Stimulated activated CD4-positive, alpha-beta T cell treated with anti-CD3 and anti-CD28 coated beads, TNF-alpha, amount 100 ng/mL, for 1 hour (primary cell): ENCODE measurements at places on chromosomes 7 and 10.

DNA sequence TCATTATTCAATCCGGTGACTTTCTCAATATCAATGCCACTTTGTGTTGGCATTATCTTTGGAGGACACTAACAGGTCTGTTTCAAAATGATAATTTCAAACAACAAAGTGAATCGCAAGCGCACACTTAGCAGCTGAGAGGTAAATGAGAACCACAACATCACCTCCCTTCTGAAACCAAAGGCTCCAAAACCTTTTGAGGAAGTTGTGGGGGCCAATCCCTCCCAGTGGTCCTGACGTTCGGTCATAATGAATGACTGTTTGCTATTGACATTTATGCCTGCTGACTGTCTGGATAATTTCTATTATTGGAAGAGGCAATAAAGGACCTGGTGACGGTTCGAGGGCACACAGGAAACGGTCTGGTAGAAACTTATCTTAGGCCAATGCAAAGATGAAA, 1.8 kb downstream of the ADARB2 start:
- DNase-seq = no peak

GRCh38 chr10:59006511-59007306, 169.7 kb upstream of the PHYHIPL start:
- DNase-seq = no peak

- DNase-seq = no peak
Measured at GRCh38 chr7:118041251-118041878, 142.6 kb upstream of the LSM8 start.

DNA sequence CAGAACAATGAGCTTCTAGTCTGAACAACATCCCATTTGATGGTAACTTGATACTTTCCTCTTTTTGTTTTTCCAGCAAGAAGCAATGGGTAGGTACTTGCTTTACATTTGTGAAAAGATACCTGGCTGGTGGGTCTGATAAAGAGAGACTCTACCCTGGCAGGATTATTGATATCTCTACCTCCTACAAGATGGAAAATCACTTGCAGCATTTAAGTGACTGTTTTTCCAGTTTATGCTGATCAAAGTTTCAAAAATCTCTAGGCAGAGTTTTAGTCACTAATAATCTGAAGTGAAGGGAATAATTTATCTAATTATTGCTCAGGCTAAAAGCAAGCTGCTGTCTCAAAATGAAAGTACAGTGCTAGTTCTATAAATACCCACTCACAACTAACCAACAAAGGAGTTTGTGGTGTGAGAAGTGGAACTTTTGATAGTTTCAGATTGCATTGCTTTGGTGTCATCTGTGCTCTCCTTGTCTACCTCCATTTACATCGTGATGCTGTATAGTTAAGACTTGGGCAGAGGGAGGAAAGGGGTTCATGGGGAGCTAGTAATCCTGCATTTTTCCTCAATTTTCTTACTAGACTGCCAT, 86.0 kb upstream of the ANKRD1 start:
- no peak for DNase-seq

DNA sequence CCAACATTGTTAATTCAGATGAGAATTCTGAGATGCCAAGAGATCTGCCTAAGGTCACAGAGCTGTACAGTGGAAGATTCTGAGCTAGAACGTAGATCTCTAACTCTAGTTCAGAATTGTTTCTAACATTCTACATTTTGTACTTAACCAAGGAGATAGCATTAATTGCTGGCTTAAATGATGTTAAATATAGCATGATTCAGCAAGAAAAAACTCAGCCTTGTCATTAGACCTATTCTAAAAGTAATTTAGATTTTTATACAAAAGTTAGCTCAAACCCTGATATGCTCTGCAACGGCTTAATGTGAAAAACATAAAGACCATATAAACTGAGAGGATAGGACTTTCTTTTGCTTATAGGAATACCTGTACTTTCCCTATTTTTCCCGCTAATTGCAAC, 3.4 kb upstream of the CCDC71L start:
- DNase-seq = no peak

DNA sequence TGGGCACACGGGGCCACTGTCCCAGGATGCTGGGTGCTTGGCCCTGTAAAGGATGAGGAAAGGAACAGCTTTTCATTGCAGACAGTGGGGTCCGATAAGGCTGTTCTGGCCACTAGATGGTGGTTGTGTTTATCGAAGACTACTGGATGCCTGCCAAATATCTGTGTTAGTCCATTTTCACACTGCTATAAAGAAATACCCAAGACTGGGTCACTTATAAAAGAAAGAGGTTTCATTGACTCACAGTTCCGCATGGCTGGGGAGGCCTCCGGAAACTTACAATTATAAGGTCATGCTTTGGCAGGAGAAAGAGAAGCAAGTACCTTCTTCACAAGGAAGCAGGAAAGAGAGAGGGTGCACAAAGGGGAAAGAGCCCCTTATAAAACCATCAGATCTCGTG, 32.2 kb upstream of the GARS1 start:
- no peak for DNase-seq

- no peak for DNase-seq
Measured at GRCh38 chr7:91425149-91425548, 160.9 kb downstream of the FZD1 start.

- DNase-seq = no peak
Measured at GRCh38 chr7:127655720-127656119, 3.7 kb downstream of the SND1 start.

GRCh38 chr7:4816419-4817080, 41.1 kb downstream of the AP5Z1 start:
- no peak for DNase-seq

DNA sequence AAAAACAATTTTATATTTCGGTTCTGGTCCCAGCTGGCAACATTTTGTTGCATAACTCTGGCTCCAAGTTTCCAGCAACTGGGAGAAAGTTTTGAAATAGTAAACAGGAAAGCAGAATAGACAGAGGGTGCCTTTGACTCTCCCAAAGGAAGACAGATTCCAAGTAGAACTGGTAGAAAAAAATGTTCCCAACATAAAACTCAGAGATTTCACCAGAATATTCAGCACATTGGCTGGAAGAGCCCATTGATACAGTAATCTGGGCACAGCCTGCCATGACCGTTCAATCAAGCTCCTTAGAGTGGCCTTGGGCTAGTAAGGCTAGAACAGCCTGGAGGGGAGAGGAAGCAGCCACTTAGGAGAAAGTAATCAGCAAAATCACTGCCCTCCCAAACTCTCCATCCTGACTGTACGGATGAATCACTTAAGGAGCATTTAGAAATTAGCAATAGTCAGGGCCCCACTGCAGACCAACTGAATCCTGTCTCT, 120.4 kb downstream of the CUBN start:
- no peak for DNase-seq

- DNase-seq = no peak
Measured at GRCh38 chr7:112173568-112173905, 32.7 kb downstream of the DOCK4 start.

DNA sequence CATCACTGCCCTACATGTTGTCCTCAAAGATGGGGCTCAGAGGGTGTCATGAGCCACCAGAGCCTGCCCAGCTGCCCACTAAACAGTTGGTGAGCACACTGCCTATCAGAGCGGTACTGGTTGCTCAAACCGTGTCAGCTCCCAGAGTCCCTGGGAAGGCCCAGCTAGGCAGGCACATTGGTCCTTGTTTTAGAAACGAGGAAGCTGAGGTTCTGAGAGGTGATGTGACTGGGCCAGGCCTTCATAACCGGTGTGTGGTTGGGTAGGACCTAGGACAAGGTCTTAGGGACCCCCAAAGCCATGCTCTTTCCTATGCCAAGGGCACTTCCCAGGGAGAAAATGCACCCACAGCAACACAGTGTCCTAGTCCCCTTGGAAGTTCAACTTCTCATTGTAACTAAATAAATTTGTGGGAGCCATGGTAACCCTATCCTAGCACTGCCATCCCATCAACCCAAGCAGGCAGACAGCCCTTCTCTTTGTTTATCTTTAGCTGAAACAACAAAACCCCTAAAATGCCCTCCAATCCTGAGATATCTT, 174.7 kb upstream of the PDE1C start:
- DNase-seq = no peak

DNA sequence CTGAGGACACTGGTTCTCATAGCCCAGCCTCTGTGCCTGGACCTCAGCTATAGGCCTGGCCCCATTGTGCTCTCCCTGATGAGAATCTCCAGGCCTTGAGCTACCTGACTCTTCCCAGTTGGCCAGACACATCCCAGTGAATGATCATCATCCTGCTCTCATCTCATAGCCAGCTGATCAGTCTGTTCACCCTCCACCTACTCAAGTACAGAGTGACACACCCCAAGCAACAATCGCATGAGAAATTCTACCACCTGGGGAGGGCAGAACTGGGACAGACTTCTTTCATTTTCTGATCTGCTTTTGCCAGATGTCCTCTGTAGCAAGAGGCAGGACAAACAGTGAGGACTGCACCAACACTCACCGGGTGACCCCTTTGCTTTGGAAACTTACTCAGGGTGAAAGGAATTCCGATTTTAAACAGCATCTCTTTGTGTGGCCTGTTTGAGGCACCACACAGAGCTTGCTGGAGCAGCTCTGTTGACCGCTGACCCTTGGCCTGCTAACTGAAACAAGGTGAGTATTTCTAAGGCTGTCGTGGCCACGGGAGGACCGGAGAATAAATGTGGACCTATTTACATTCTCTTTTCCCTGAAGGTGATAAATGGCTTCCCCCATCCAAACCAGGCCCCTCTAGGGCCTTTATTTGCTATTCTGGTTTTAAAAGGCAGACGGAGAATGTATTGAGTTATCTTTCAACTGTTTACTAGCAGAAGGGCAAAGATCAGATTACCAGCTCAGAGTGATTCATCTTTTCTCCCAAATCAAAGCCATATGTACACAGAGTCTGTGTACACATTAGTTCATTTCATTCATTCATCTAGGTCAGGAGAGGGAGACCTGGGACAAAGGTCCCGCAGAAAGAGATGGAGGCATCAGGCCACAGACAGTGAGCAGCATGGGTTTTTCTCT, 181.4 kb upstream of the TNS3 start:
- no peak for DNase-seq

DNA sequence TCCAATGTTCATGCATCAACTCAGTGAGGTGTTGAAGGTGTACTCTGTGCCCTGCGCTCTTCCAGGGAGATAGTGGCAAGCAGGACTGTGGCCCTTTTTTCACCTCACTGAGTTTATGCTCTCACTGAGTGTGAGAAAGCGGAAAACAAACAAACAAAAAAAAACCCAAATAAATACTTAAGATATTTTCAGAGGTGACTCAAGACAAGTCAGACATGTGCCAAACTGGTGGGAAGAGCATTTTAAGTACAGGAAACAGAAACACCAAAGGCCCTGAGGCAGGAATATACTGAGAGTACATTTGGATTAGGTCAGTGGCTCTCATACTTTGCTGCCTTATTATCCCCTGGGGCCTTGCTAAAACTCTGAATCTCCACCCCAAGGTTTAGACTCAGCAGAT, 111.9 kb upstream of the IGFBP3 start:
- DNase-seq = no peak

- no peak for DNase-seq
Measured at GRCh38 chr10:67678335-67678974, 17.5 kb downstream of the CTNNA3 start.

DNA sequence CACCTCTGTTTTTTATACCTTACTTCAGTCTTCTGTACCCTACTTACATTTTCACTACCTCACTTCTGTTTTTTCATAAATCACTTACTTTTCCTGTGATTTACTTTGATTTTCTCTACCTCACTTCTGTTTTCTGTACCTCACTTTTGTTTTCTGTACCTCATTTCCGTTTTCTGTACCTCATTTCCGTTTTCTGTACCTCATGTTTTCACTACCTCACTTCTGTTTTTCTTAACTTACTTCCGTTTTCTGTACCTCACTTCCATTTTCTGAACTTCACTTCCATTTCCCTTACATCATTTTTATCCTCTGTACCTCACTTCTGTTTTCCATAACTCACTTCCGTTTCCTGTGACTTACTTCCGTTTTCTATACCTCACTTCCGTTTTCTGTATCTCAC, 492.0 kb upstream of the AKR1E2 start:
- no peak for DNase-seq

DNA sequence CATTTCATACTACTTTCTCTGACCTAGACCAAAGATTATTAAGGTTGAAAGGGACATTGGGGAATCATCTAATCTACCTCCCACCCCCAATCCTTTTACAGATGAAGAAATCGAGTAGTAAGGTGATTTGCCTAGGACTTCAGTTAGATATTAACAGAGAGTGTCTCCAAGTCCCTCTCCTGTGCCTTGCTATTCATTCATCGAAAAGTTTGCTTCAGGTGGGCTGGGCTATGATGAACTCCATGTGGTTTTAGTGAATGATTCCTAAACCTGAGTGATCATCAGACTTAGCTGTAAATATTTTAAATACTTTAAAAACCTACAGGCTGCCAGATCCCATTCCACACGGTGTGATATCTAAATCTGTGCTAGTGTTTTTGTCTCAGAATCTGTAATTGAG, 259.4 kb upstream of the SORCS1 start:
- DNase-seq = no peak

DNA sequence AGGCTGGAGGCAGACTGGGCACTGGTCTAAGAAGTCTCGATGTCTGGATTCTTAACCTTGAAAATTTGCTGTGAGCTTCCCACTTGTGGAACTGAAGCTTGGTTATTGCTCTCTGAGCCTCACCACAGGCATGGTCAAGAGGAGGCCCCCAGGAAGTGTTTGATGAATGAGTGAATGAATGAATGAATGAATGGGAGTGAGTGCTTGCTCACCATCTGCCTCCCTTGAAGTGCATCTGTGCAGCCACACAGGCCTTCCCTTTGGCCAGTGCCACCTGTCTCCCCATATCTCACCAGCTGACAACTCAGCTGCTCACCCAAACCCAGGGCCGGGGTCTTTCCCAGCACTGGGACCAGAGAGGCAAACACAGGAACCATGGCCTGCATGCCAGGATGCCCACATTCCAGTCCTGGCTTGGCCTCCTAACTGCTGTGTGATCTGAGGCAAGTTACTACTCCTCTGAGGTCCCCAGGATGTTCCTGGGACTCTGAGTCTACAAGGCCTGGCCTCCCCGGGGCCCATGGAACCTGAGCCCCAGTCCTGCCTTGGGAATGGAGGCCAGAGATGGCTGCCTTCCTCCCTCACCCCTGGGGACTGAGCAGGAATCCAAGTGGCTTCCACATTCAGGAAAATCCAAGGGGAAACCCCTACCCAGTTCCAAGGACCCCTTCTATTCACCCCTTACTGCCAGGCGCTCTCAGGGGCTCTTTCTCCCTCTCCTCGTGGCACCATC, 51.4 kb upstream of the SLC29A3 start:
- no peak for DNase-seq

DNA sequence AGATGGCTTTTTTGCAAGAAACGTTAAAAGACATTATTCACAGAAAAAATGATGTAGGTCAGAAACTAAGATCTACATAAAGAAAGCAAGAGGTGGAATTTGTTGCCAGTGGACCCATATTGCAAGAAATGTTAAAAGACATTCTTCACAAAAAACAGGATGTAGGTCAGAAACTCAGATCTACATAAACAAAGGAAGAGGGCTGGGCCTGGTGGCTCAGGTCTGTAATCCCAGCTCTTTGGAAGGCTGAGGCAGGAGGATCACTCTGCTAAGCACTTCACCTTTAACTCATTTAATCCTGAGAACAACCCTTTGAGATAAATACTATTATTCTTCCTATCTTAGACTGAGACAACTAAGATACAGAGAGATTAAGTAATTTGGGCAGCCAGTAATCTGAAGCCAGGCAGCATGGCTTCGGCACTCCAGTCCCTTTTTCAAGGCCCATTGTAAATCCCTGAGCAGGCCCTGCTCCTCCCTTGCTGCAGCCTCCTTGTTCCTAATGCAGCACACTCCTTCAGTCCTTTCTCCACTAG, 11.6 kb downstream of the ZFAND4 start:
- DNase-seq = no peak
